ENCODE measurements at places on chromosomes 7 and 10. TPM values are rescaled to one million over a fixed set of nuclear protein-coding genes. Genes with fewer than 3 reads are reported as not detected.
A peak's percentile ranks its signal among the peaks of the same experiment; 100 is the strongest.

Gene ASB4
- not detected for total RNA-seq

Gene HOGA1
- total RNA-seq: 1.1 TPM

Gene ARMC3
- total RNA-seq: not detected

Gene KBTBD2
- 70.1 TPM for total RNA-seq

Gene BMS1
- total RNA-seq: 16.2 TPM

Gene UTF1
- total RNA-seq: not detected

Gene RBP4
- 0.42 TPM for total RNA-seq

Gene NPC1L1
- not detected for total RNA-seq

Gene CAPZA2
- 283 TPM for total RNA-seq

DNA sequence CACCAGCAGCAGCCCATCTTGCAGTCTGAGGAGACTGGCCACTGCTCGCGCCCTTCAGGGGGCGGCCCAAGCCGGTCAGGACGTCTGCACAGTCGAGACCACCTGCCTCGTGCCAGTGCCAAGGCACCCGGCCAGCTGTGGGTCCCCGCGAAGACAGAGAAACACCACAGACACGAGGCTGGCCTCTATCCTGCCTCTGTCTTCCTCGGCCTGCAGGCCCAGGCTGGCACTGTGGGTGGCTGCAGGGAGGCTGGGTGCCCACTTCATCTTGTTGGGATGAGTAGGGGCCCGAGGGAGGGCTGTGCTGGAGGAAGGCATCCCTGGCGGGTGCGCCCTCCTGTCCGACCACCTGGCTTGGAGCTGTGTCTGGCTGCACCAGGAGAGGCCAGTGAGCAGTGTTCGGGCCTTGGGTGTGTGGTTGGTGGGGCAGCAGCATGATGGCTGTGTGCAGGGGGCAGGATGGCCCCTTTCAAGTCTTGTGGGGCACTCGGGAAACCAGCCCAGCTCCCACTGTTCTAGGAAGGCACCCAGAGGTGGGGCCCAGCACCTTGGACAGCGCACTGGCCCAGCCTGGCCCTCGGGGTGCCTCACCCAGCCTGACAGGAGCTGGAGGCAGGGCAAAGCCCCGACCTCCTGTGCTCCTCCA, 7.3 kb downstream of the DPYSL4 start:
- peak; percentile 49 for DNase-seq

DNA sequence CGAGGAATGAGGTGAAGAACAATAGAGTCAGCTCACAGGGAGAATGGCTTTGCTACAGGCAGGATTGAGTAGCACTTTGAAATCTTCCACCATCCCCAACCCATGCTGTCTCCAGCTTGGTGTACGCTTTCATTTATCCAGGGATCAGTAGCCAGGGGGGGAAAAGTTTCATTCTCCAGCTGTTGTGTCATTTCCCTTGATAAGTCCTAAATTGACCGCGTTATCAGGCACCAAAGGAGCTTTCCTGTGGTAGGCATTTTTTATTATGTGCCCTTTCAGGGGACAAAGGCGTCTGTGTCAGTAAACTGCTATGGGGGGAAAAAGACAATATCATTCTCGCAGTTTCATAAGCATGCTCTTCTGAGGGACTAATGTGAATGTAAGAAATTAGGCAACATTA, 106.6 kb upstream of the YAE1 start:
- DNase-seq: no peak

- peak; percentile 76 for DNase-seq
Measured at GRCh38 chr10:62426086-62426485, 51.9 kb downstream of the ZNF365 start.

DNA sequence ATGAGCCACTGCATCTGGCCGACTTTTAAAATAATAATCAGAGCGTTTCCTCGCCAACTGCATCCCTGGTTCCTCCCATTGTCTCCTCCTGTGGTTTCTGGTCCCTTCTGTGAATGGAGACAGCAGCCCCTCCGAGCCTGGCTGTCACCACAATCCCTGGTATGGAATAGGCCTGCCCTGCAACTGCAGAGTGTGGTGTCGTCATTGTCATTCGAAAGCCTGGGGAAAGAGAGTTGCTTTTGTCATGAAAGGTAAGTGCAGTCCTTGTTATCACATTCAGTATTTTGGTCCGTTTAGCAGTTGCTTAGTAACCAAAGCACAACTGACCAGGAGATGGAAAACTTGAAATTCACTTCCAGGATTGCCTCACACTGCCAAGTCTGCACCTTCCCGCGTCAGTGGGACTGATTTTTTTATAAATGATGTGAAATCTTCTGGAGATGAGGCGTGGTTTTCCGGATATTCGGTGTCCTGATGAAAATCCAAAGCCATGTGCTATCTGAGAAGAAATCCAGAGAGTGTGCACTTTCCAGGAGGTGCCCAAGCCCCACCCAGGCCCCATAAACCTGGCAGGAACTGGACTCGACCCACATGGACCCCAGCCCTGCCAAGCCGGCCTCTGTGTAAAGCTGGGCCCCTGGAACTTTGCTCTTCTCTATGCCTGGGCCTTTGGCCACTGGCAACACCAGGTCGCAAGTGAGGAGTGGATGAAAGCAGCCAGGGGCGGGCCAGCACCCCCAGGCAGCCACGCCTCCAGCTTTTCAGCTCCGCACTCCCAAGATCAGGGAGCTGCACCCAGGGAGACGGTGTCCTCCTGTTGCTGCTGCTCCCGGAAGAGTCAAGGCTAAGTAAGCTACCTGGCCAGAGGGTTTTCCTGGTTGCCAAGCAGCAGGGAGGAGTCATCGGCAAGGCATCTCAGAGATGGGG, 133.7 kb upstream of the SH2B2 start:
- DNase-seq: peak; percentile 20

GRCh38 chr7:22675917-22676343, 51.1 kb upstream of the IL6 start:
- DNase-seq: no peak

DNA sequence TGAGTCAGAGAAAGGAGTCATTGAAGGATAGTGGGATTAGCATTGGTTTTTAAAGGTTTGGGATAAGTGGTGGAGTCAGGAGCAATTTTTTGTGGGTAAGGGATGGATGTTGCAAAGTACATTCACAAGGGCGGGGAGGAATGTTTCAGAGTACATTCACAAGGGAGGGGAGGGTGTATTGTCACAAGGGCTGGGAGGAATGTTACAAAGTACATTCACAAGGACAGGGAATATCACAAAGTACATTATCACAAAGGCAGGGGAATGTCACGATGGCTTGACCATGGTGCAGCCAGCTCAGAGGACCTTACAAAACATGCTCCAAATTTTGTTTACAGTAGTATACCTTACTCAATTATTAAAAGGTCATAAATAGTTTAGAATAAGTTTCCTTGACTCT, 30.3 kb downstream of the C1GALT1 start:
- no peak for DNase-seq

DNA sequence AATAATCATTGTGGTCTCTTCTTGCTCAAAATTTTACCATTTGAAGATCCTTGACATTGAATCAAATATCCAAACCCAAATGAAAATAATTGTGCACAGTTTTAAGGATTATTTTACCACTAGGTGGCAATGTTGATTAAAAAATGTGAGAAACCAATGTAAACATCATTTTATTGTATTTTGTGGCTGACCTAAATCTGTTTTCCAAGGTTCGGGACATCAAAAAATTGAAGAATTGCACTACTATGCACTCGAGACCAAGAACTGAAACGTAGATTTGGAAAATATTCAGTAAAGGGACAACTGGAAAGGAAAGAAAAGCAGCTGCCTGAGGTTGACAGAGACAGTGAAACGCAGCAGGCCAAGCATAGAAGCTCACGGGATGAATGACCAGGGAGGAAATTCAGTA, 259.3 kb downstream of the SNX13 start:
- peak; percentile 49 for DNase-seq

GRCh38 chr7:26404189-26404996, 112.7 kb downstream of the SNX10 start:
- DNase-seq: no peak

DNA sequence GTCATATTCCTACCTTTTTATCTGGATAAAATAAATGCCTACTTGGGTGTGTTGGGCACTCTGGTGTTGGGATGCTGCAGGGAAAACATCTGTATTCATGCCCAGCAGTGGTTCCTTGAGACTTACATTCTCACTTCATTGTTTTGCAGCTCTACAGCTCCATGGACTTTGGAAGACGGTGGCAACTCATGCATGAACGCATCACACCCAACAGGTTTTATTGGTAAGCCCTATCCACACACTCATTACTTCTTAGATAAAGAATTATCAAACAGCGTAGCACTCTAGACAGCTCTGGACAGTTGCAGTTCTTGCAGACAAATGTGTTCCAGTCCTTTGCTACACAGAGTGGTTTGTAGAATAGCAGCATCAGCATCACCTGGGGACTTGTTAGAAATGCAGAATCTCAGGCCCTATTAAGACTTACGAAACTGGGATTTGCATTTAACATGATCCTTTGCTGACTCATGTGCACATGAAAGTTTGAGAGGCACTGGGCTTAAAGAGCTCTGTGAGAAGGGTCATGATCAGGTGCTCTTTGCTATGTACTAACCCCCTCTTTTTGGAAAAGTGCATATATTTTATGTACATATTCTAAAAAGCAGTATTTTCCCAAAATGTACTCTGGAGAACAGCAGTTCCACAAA, 401.9 kb downstream of the SORCS3 start:
- DNase-seq: no peak

DNA sequence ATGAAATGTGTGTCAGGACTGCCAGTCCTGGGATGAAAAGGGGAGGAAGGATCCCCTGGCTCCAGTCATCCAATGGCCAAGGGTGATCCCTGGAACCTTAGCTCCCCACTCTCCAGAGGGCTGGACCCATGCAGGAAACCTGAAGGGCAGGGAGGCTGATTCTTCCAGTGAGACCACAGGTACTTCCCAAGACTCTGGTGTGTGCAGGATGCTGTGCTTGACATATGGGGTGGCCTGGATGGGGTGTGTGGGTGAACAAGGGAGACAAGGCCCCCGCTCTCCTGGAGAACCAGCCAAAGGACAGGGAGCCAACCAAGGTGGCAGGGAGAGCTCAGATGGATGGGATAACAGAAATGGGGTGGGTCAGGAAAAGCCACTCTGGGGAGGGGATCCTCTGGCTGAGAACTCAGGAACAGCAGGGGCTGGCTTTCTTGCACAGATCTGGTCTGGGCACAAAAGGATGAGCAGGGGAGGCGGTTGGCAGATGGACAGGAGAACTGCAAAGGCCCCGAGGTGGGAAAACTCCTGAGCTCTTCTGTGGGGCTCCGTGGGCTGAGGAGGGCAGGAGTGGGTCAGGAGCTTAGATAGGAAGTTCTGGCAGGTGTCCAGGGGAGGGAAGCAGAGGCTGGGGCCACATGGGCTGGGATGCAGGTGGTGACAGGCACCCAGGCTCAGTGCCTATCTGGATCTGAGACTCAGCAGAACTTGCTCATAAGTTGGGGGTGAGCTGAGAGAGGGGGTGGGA, 100.6 kb downstream of the ARHGAP22 start:
- DNase-seq: no peak

DNA sequence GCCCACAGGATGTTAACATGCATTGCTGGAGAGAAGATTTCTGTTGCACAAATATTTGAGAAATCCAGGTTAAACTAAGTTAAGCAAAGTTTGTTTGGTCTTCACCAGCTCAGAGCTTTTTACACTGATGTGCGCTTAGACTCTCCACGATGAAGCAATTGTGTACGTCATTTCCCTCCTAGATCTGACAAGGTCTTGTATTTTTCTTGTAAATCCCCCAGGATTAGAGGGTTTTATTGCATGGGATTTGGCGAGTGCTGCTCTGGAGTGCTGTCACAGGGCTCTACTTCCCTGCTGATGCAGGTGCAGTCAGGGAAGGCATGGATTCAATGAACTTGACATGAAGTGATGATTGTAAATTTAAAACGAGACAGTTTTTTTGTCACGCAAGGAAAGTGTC, 173.3 kb downstream of the PDE1C start:
- DNase-seq: no peak

DNA sequence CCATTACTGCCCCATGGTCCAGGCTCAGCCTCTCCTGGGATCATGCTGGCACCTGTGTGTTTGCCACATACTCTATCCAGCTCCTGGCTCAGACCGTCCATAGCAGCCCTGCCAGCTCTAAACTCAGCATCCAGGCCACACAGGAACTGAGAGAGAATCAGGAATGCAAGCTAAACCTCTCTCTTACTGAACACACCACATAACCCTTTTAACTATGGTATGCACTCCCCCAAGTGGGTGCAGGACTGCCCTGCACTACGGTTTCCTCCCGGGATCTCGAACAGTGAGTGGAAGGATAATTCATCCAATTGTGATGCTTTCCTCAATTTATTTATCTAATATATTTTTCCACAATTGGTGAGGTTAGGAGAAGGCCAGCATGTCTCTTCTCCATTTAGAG, 17.1 kb upstream of the ZNF800 start:
- DNase-seq: no peak

- DNase-seq: no peak
Measured at GRCh38 chr10:89241026-89241425, 10.5 kb downstream of the LIPA start.

GRCh38 chr7:157004521-157005455, 5.7 kb downstream of the MNX1 start:
- DNase-seq: no peak

GRCh38 chr7:49295146-49295545, 370.8 kb downstream of the CDC14C start:
- peak; percentile 13 for DNase-seq

DNA sequence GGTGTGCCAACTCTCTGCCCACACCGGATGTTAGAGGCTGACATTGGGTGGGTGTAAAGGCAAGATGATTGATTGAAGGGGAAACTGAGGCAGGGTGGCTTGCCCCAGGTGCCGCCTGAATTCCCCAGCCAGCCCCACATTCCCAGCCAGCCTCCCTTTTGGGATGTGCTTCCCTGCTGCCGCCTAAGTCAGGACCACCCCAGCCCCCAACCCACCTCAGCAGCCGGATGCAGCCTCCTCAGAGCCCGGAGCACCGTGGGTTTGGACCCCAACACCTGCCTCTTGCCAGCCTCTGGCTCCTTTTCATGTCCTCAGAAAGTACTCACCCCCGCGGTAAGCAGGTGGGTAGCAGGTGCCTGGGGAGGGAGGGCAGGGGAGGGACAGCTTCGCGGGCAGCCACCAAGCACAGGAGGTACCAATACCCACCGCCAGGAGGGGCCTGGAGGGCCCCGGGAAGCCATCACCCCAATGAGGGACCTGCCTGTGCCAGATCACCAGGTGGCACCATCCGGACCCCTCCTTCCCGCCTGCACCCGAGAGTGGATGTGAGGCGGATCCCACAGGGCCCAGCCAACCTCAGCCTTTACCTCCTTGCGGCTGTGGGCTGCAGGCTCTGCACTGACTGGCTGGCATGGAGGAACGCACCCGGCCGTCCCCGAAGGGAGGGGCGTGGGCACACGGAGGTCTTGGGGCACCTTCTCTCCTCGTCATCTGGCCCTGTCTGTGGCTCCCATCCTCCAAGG, 60.5 kb downstream of the PWWP2B start:
- DNase-seq: no peak
